ENCODE measurements at places on chromosomes 1 and 21.

DNA sequence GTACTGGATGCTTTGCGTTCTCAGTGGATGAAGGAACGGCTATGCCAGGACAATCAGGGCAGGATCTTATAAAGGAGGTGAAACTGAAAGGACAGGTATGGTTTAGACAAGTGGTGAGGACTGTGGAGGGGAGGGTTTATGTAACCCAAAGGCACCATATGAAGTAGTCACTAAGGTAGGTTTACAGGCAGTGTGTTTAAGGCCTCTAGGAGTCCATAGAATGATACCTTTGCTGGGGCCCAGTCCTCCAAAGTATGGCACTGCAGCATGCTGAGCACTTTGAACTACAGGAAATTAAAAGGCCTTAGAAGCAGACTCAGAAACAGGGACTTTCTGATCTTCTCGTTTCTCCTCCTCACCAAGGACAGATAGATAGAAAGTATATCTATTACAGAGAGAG is 304.7 kb upstream of the USP25 start:
- no peak for DNase-seq

DNA sequence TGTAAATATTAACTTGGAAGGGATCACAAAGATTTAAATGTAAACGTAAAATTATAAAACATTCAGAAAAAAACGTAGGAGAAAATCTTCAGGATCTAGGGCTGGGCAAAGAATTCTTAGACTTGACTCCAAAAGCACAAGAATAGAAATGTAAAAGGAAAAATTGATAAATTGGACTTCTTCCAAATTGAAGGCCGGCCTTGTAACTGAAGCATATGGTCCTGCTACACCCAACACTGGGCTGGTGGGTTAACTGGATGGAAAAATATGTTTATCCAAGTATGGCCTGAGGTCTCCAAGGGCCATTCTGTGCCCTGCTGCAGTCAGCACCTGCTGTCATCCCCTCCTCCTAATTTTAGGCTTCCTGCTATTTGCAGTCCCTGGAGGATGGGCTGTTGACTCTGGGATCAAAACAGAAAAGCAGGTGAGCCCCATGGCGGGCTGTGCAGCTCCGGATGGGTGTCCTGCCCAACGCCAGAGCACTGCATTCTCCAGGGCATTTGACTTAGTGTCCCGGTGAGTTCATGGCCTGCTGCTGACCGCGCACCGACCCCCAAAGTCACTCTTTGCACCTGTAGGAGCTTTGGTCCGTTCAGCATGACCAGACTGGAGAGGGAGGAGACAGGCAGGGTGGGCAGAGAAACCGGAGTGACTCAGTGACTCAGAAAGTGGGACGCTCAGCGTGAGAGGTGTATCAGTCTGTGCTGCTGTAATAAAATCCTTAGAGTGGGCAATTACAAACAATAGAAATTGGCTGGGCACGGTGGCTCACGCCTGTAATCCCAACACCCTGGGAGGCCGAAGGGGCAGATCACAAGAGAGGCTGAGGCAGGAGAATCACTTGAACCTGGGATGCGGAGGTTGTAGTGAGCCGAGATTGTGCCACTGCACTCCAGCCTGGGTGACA is 6.1 kb upstream of the AIRE start:
- no peak for DNase-seq

GRCh38 chr1:9319789-9320519 is 27.3 kb downstream of the SPSB1 start:
- DNase-seq, result no peak

DNA sequence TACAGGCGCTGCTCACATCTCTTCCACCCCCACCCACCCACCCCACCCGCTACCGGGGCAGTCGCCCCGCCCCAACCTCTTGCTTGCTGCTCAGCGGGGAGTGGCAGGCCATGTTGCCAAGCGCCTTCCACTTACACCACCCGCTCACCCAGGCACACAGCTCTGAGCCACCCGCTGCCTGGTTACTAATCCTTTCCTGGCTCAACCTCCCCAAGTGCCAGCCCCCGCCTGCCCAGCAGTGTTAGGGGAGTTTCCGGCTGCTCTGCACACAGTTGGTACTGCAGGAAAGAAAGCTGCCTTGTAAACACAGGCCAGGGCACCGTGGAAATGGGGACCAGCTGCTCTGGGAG is 56.2 kb downstream of the LACTBL1 start:
- DNase-seq, result no peak

DNA sequence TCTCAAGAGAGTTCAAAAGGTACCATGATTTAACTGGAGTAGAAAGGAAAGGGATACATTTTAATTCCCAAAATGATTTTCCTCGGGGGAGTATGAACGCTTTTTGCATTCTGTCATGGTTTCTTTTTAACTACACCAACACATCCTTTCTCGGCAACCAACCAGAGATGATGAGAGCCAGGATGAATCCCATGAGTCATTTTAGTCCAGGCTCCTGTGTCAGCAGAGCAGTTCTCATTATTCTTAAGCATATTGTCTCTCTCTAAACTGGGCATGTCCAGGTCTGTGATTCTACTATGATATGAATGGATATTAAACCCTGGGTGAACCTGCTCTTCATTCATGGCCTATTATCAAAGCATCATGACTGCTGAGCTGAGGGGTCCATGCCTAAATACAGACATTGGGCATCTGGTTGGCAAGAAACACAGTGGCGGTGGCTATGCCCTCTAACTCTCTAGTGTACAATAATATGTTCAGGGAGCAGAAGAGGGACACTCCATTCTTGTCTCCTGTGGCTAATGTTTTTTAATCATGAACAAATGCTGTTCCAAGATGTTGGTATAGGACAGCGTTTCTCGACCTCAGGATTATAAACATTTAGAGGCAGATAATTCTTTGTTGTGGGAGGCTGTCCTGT is 124.3 kb upstream of the ESRRG start:
- DNase-seq, result no peak

GRCh38 chr21:42097860-42098454 is 26.8 kb downstream of the UMODL1 start:
- DNase-seq, result no peak

DNA sequence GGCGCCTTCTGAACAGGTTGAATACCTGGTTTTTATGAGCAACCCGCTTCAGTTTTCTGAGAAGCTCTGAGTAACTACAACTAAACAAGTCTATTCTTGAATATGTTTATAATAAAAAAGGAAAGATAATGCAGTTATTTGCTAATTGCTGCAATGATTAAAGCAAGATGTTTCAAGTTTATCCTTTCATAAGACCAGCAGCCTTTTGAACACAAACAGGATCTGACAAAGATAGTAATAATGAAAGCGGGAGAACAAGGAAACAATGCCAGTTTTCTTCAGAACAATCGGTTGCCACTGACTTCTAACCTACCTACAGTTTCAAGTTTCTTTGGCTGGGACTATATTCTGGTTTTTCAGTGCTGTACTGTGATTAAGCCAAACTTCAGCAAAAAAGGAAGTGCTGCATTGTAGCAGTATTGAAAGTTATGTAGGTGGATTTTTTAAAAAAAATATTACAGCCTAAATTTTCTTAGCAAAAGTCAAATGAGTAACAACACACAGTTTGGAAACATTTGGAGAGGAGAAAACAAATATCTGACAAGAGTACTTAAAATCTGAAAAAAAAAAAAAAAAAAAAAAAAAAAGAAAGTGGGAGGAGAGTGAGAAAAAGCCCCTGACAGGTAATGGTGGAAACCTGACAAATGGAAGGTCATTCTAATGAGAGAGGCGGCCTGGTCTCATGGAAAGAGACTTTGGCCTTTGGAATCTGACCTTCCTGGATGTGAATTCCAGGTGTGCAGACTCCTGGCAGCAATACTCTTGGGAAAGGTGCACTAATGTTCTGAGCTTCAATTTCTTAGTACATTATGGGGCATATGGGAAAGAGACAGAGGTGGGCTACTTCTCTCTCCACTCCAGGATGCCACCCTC is 11.4 kb downstream of the KCNJ15 start:
- DNase-seq, result no peak

GRCh38 chr1:169741666-169742394 is 8.0 kb upstream of the SELE start:
- DNase-seq, result no peak

- DNase-seq, result no peak
Measured at GRCh38 chr21:29299046-29299915, 559 bp downstream of the BACH1 start.

DNA sequence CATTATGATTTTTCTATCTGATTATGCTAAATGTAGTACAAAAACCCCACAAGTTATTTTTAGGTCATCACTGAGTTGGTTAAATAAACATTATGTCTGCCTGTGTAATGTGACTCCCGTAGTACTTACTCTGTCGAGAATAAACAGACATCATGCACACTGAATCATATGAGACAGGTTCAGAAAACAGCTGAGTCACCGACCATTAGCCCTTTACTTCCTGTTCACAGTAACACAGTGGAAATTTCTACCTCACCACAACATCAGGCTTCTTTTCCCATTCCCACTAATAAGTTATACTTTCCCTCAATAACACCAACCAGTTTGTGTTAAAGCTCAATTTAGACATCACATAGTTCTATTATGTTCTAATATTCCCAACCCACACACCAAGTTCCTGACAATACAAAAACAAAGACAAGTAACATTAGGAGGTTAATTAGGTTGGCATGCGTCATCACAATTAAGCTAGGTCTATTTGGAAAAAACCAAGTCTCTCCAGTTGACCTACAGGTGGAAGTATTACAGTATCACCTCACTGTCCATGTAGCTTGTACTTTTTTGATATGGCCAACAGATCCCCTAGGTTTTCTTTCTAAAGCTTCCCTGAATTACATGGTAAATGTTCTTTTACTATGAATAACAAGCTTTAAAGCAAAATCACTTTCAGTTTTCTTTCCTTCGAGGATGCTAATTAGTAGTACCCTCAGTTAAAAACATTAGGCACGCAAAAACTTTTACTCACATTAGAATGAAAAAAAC is 154.2 kb downstream of the EIF4G3 start:
- DNase-seq, result peak; percentile 79

- no peak for DNase-seq
Measured at GRCh38 chr1:63935143-63935542, 161.3 kb downstream of the ROR1 start.

- DNase-seq, result no peak
Measured at GRCh38 chr1:41535716-41536115, 51.2 kb upstream of the EDN2 start.

DNA sequence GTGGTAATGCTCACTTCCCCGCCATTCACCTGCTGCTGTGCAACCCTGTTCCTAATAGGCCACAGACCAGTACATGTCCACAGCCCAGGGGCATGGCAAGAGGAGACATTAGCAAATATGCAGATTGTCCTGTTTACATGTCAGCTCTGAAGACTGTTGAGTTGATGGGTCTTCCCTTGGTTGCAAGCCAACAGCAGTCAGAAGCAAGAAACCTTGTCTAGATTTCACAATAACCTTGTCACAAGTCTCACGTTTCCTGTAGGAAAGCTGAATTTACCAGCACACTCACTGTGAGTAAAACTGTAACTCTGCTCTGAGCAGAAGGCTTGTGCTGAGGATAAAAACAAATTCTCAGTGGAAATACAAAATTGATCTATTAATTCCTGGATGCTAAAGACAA is 195.1 kb downstream of the HLX start:
- peak; percentile 61 for DNase-seq

- DNase-seq, result no peak
Measured at GRCh38 chr1:53334781-53335180, 6.9 kb upstream of the LRP8 start.

DNA sequence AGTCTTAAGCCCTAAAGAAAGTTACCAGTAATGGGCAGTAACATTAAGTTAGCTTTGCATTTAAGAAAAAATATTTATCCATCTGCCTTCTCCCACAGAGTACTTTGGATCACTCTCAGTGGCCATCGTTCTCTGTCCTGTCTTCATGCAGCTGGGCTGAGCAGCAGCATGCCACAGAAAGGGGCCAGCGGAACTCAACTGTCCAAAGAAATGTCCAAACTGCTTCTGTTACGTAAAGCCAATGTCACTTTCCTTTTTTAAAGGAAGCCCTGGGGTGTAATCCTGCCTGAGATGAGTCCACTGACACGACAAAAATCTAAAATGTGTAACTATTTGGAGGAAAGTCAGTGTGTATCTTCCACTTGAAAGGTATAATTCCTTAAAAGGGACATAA is 291.6 kb downstream of the SMYD3 start:
- peak; percentile 61 for DNase-seq

- DNase-seq, result no peak
Measured at GRCh38 chr21:29343519-29343918, 44.8 kb downstream of the BACH1 start.

DNA sequence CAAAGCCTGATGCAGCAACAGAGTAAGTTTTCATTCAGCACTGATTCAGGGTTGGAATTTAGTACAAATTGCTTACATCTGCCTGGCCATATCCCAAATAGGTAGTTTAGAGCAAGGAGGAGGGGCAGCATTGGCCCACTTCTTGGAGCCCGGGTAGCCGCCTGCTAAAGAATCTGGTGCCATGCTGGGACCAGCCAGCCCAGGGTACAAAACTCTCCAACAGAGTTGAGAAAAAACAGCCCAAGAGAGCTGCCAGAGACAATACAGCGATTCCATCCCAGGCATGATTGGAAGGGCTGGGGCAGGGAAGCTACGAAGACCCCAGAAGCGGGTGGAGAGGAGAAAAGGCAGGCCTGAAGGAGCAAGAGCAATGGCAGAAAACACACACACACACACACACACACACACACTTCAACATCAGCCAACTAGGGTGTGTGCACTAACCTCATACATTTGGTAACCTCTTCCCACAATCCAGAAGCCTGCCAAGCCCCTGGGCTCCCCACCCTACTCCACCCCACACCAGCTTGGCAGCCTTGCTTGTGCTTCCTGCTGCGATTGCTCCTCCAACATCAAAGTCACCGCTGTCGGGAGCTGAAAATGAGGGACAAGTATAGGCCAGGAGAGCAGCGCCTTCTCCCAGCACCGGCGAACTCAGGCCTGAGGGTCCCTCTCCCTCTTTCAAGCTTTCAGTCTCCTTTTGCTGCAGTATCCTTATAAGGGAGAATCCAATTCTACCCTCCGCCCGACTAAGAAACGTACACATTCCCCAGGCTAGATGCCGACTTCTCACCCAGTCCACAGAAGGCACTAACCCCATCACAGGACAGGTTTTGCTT is 1.2 kb downstream of the PIK3C2B start:
- DNase-seq, result peak; percentile 45

DNA sequence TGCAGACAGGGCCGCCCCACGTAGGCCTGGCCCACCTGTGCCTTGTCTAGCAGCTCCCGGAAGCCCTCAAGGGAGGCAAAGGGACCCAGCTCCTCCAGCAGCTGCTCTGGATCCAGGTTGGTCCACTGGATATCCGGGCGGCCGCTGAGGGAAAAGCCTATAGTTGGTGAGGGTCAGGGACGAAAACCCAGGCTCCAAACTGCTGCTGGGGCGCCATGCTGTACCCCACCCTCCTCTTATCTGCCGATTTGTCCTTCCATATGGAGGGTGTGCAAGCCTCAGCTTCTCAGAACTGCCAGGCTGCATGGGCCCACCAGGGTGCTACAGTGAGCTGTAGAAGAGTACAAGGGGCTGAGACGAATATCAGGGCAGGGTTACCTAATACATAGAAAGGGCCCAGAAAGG is 12.2 kb downstream of the PTCH2 start:
- no peak for DNase-seq

Data from GF-D8 (cell line).